ENCODE measurements at places on chromosomes 6 and 20.

GRCh38 chr6:45930420-45931040, 85.1 kb downstream of the CLIC5 start:
- DNase-seq: peak; percentile 73

GRCh38 chr6:123580331-123580730, 56.4 kb downstream of the TRDN start:
- DNase-seq: no peak

- DNase-seq: no peak
These were observed 47.4 kb upstream of the IRF4 start for GRCh38 chr6:343960-344815.

DNA sequence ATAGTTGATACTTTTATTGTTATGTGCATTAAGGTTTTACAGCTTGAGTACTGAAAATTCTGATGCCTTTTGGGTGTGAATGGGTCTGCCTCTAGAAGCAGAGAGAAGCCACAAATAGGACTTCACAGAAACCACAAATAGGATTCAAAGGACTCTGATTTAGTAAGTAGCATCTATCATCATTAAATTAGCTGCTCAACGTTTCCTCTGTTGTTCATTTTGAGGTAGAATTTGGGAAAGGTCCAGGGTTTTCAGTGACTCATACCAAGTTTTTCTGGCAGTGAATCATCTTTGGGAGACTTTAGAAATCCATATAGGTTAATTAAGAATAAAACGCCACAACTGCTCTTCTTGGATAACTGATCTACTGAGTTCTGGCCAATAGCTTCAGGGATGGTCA, 105.1 kb downstream of the PHF3 start:
- DNase-seq: no peak

- DNase-seq: peak; percentile 93
These were observed 228.6 kb upstream of the JARID2 start for GRCh38 chr6:15017261-15017660.

GRCh38 chr6:158501360-158502262, 58.3 kb upstream of the TMEM181 start:
- no peak for DNase-seq

- DNase-seq: no peak
These were observed 42.8 kb upstream of the AHI1 start for GRCh38 chr6:135540207-135540840.

DNA sequence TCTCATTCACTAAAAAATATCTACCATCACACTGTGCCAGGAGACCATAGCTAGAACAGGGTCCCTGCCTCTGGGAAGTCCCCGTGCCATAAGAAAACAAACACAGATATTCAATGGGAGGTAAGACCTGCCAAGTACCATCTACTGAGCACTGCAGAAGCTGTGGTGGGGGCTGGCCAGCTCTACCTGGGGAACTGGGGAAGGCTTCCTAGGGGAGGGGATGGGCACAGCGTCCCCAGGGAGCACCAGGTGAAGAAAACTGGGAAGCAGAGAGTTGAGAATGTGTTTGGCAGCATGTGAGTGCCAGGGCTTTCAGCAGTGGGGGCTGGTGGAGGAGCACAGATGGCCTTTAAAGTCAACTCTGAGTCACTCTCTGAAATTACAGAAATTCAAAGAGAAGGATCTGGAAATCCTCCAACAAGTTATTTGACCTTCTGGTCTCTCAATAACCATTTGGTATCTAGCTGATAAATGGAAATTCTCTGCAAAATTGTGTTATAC, 85.2 kb downstream of the SHLD1 start:
- DNase-seq: no peak

DNA sequence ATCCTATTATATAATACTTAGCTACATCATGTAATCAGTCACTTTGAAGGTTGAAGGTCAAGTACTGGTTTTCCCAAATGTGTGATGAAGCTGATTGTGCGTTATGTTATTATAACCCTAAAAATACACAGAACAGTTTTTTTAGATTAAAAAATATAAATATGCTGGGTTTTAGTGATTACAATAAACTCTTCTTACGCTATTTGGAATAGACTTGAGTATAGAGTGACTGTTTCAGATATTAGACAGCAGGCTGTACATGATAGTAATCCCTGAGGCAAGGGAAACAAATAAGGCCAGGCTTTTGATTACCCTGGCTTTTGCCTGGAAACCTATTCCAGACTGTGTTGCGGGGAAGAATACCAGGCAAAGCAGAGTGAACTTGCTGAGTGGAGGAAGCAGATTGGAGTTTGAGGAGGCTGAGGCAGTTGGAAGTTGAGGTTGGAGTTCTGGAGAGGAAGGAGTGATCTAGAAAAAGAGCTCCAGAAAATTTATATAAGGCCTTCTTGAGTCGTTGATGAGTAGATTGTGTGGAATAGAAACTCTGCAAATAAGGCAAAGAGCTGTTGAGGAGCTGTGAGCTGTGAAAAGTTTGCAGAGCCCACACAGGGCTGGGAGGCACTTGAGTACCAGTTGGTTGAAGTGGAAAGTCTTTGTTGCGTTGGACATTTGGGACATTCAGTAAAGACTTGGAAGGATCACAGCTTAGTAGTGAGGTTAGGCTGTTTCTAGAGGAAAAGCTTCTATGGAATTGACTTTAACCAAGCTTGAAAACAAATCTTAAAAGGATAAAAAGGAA, 26.4 kb downstream of the MAP3K4 start:
- no peak for DNase-seq

DNA sequence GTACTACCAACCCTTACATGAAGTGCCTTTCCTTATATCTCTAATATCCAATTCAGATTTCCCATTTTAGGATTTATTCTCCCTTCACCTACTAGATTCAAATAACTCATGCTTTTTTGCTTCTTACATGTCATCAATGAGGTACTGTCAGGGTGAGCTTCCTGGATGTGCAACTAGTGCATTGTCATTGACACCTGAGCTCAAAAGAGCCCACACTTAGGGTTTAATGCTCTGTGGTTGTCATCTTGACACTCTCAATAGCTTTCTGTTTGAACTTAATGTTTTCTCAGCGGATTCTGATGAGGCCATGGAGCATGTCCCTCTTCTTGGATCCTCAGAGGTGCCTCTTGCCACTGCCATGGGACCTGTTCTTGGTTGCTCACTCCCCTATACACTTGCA, 1033.3 kb upstream of the EYS start:
- no peak for DNase-seq

DNA sequence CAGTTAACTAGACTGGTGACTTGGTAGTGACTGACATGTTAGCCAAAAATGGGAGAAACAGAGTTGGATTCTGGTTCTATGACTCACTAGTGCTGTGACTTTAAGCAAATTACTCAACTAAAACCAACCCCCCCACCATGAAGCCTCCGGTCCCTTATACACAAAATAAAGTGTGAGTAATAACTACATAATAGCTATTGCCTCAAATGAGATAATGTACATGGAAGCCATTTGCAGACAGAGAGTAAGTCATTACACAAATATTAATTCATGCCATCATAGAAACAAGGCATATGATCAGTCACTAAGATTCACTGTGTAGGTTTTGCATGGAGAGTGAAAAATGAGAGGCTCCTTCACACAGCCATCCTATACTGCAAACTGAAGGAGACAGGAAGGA, 111.9 kb downstream of the HIVEP2 start:
- no peak for DNase-seq

DNA sequence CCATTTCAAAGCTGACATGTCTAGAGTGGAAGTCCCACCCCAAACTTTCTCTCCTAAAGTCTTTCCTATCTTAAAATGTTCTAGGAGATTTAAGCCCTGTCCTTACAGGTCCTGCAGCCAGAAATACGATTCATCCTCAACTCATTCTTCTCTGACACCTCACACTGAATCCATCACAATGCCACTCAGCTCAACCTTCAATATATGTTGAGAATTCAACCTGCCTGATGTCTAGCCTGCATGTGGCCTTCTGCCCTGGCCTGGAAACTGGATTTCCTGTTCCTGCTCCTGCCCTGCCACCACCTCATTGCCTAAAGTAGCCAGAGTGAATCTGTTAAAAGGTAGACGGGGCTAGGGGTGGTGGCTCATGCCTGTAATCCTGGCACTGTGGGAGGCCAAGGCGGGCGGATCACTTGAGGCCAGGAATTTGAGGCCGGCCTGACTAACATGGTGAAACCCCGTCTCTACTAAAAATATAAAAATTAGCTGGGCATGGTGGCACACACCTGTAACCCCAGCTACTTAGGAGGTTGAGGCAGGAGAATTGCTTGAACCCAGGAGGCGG, 345.9 kb downstream of the CDH26 start:
- no peak for DNase-seq

DNA sequence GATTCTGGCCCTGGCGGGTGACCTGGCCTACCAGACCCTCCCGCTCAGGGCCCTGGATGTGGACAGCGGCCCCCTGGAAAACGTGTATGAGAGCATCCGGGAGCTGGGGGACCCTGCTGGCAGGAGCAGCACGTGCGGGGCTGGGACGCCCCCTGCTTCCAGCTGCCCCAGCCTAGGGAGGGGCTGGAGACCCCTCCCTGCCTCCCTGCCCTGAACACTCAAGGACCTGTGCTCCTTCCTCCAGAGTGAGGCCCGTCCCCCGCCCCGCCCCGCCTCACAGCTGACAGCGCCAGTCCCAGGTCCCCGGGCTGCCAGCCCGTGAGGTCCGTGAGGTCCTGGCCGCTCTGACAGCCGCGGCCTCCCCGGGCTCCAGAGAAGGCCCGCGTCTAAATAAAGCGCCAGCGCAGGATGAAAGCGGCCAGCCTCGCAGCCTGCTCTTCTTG, 868 bp upstream of the SLC2A4RG start:
- peak; percentile 82 for DNase-seq

- DNase-seq: peak; percentile 27
These were observed 1.0 kb upstream of the THBS2 start for GRCh38 chr6:169254456-169255316.

DNA sequence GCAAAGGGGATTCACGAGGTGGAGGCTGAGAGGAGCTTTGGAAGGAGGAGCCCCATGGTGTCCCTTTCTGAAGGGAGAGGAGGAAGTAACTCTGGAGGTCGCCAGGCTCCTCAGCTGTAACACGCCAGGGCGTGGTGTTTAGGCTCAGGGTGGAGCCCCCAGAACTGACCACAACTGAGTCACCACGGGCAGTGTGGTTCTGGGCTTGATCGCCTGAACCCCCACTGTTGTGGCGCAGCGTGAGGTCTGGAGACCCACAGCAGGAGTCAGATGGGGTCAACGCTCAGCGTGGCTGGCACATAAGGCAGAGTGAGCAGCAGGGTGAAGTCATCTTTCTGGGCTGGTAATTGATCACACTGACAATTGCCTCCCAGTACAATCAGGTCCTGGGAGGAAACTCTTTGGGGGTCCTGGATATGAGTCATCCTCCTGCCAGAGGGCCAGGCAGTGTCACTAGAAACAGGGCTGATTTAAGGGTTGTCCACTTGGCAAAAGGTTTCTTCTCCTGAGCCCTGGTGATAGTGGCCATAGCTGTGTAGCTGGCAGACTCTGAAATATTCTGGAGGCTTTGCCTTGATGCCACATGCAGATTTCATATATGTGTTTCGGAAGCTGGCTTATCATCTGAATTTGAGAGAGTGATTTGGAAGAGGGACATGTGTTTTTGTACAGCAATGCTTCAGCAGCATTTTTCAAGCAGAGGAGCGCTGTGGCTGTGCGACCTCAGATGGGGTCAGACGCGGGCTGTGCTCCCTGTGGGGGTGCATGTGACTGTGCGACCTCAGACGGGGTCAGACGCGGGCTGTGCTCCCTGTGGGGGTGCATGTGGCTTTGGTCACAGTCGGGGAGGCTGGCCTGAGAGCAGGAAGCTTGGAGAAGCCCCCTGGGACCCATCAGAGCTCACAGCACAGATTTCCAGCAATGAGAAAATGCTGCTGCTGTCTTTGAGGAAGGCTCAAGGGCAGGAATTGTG, 50.0 kb downstream of the SYNJ2 start:
- no peak for DNase-seq

DNA sequence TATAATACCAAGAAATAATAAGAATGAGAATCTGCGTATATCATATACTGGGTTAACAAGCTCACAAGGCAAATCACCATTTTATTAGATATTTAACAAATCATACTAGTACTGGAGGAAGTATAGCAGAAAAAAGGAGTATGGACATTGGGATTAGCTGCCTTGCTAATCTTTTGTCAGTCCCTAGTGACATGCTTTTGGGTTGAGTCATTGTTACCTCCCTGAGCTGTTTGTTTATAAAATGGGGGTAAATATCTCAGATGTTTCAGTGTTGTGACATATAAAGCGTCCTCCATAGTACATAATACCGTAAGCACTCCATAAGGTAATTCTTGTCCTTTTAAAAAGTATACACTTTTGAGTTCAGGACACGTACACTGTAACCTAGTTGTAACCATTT, 107.0 kb downstream of the ESR1 start:
- DNase-seq: peak; percentile 8

GRCh38 chr20:18057101-18057993, at the start of gene OVOL2:
Gene OVOL2 (minus strand): TSS chr20:18057916. CDS start chr20:18057634, 282 bp downstream.
- DNase-seq: peak; percentile 90

GRCh38 chr6:98967616-98968015, 19.9 kb upstream of the FBXL4 start:
- DNase-seq: no peak

DNA sequence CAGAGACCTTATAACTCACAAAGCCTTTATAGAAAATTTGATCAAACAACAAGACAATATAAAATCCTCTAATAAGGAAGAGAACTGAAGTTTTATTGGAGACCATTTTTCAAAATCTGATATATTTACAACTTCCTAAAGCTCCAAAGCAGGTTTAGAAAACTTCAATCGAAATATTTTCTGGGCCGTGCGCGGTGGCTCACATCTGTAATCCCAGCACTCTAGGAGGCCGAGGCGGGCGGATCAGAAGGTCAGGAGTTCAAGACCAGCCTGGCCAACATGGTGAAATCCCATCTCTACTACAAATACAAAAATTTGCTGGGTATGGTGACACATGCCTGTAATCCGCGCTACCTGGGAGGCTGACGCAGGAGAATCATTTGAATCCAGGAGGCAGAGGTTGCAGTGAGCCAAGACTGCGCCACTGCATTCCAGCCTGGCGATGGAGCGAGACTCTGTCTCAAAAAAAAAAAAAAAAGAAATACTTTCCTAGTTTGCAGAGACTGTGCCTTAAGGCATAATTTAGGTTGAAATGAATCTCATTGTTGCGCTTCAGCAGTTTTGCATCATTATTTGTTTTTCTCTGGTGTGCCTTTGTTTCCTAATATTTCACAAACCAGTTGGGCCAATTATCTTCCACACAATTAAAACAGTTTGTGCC, 60.6 kb upstream of the ASIP start:
- DNase-seq: peak; percentile 17

DNA sequence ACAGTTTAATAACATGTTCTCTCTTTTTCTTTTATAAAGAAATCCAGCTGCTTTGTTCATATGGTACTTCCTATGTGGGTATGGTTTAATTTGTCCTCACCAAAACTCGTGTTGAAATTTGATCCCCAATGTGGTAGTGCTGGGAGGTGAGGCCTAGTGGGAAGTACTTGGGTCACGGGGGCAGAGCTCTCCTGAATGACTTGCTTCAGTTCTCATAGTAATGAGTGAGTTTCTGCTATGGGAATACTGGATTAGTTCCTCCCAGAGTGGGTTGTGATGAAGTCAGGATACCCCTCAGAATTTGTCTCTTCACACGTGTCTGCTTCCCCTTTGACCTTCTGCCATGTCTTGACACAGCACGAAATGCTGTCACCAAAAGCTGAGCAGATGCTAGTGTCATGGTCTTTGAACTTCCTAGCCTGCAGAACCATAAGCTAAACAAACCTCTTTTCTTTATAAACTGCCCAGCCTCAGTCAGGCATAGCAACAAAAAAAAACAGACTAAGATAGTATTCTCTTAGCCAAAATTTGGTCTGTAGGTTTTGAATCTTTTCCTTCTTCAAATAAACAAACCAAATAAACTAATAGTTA, 87.8 kb upstream of the HS3ST5 start:
- peak; percentile 51 for DNase-seq
